ENCODE measurements at places on chromosomes 2 and 18. TPM values are rescaled to one million over a fixed set of nuclear protein-coding genes. Genes with fewer than 3 reads are reported as not detected.
A peak's percentile ranks its signal among the peaks of the same experiment; 100 is the strongest.

DNA sequence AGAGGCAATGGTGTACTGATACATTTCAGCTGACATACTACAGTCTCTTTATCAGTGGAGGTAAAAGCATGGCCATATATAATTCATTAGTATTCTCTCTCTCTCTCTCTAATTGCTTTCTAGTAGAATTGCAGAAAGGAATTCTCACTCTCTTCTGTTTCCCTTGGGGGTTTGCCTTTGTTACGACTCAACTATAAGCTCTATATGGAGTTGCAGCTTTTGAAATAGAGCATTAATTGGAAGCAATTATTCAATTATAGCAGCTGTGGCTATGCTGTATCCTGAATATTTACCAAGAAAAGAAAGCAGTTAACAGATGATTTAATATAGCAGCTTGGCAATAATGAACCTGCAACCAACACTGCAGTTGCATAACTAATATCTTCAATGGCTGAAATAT is 132.7 kb upstream of the STON1 start:
- DNase-seq: no peak

DNA sequence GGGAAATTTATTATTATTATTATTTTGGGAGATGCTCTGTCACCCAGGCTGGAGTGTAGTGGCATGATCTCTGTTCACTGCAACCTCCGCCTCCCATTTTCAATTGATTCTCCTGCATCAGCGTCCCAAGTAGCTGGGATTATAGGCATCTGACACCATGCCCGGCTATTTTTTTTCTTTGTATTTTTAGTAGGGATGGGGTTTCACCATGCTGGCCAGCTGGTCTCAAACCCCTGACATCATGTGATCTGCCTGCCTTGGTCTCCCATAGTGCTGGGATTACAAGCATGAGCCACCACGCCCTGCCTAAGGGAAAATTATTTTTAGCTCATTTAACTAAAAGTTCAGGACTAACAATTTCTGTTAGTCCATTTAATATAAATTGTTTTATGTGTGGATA is 109.2 kb upstream of the SESTD1 start:
- DNase-seq: no peak

DNA sequence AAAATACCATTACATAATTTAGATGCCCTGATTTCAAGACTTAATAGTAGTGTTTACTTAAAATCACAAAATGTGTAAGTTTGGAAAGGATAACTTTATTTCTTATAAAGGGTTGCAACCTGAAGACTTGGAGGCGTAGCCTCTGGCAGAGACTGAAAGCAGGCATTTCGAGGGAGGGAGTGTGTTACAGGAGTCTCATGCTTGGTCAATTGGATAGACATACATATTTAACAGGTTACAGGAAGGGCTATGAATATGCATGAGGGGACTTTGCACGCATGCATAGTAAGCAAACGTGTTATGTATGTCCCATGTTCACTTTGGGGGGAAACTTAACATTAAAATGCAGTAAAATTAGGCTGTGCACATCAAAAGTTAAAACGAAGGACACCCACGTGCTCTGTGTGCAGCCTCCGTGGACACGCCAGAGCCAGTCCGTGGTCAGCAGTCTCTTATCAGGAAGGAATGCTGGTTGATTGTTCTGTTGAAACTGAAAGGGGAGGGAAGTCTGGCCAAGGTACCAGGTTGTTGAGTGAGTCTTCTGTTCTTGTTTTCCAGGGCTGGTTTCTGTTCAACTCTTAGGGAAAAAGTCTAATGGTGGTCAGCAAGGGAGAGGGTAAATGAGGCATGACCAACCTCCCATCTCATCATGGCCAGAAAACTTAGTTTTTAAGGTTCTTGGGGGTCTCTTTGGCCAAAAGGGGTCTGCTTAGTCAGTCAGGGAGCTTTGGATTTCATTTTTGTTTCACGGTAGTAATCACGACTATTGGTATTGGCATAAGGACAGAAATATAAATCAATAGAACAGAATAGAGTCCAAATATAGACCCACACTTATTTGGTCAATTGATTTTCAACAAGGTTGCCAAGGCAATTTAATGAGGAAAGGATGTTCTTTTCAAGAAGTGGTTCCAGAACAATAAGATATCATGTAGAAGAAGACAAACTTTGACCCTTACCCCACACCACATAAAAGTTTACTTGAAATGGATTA is 121.9 kb downstream of the MCFD2 start:
- DNase-seq: peak; percentile 75

DNA sequence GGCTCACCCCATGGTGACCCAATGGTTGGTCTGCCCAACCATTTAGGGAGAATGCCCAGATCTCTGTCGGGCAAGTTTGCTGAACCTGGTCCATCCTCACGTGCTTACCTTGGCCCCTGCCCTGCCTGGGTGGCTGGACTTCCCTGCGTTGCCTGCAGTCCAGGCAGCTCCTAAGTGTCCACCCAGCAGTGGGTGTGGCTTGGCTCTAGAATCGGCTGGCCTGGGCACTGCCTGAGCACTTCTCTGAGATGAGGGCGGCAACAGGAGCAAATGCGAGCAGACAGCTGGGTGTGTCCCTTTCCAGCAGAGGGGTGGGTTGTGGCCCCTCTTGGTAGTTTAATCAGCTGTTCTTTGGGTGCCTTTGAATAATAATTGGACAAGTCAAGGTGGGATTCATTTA is 11.3 kb downstream of the PCARE start:
- DNase-seq: peak; percentile 37

- DNase-seq: no peak
Observed at GRCh38 chr2:23605236-23605635, 220.3 kb downstream of the KLHL29 start.

GRCh38 chr18:44025421-44025820 is 655.3 kb upstream of the SETBP1 start:
- no peak for DNase-seq

DNA sequence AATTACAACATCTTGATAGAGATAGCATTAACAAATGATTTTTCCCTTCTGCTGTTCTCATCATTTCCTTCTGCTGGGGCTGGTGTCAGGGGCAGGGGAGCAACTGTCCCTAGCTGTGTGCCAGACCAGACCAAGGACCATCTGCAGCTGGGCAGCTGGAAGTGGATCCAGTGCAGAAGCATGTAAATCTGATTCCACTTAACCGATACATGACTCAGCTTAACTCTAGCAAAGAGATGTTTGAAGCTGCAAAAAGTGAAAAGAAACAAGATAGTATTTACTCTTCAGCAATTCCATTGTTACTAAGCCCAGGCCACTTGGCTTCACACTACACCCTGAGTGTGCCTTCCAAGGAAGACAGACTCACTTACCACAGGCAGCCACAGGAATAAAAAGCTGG is 151.1 kb downstream of the GALNT1 start:
- DNase-seq: no peak

- no peak for DNase-seq
Observed at GRCh38 chr2:188979187-188980114, 5.3 kb downstream of the COL3A1 start.

DNA sequence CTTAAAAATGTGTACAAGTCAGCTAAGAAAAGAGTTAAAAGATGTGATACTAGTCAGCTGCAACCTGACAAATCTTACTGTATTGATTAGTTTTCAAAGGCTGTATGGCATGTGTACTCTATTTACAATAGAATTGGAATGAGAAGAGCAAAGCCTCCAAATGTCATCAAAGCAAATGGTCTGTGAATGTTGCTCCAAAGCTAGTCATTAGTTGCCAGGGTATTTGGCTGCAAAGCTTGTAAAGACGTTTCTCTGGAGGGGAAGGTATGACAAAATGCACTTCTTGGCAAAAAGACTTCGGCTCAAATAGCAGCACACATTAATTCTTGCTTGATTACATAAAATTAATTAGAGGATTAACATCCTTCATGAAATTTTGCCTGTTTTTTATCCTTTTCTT is 59.3 kb downstream of the ETAA1 start:
- DNase-seq: no peak

- DNase-seq: no peak
Observed at GRCh38 chr2:238495422-238495821, 68.7 kb downstream of the ASB1 start.

DNA sequence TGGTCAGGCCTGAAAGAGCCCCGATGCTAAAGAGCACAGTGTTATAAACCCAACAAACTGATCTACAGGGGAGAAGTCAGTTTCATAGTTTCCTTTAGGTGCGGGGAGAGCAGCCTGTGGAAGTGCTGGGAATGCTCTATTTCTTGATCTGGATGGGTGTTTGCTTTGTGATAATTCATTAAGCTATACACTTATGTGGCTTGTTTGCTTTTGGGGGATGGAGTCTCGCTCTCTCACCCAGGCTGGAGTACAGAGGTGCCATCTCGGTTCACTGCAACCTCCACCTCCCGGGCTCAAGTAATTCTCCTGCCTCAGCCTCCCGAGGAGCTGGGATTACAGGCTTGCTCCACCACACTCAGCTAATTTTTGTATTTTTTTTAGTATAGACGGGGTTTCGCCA is 30.1 kb upstream of the CEP68 start:
- no peak for DNase-seq

DNA sequence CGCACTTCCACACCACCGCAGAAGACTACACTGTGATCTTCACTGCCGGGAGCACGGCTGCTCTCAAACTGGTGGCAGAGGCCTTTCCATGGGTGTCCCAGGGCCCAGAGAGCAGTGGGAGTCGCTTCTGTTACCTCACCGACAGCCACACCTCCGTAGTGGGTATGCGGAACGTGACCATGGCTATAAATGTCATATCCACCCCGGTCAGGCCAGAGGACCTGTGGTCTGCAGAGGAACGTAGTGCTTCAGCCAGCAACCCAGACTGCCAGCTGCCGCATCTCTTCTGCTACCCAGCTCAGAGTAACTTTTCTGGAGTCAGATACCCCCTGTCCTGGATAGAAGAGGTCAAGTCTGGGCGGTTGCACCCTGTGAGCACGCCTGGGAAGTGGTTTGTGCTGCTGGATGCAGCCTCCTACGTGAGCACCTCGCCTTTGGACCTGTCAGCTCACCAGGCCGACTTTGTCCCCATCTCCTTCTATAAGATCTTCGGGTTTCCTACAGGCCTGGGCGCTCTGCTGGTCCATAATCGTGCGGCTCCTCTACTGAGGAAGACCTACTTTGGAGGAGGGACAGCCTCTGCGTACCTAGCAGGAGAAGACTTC is 12.5 kb downstream of the MOCOS start:
- no peak for DNase-seq

DNA sequence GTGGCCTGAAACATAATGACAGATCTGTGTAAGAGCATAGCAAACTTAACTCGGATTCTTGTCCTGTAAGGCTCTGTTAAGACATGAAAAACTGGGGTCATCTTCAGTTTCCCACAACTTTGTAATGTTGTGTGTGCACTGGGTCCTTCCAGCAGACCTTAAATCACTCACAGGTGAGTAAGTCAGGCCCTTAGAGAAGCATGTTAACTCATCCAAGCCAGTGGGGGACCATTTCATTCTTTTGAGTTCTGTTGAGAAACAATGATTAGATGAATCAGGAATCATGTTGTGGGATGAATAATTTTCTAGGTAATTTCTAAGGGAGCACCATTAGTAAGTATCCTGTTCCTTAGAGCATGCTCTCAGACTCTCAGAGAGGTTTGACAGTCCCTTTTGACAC is 167.1 kb downstream of the ESCO1 start:
- DNase-seq: no peak

DNA sequence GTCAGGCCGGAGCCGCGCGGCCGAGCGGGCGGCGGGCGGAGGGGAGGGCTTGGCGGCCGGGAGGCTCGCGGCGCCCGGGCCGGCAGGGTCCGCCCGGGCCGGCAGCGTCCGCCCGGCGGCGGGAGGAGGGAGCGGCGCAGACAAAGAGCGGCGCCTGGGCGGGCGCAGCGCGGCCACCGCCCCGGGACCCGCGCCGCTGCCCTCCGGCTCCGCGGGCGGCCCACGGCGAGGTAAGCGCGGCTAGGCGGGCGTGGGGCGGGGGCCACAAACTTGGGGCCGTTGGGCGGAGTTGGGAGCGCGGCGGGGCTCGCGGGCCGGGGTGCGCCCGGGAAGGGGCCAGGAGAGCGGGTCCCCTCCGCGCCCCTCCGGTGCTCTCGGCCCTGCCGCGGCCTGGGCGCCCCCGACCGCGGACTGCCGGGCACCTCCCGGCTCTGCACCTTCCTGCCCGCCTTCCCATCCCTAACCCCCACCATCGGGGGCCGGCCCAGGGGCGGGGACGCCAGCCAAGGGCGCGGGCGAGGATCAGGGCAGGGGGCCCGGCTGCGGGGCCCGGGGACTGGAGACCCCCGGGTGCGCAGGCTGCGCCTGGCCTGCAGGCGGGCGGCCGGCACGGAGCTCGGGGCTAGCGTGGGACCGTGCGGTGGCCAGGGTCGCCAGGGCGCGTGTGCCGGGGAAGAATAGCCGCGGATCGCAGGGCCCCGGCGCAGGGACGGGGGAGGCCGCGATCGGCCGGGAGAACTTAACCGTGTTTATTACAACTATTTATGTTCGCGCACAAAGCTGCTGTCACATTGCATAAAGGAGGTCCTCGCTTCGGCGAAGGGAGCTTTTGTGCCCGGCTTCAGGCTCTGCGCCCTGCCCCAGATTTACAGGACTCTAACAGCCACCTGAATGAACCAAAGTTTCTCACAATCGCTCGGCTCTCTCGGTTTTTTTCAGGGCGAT is at the start of gene NCK2:
NCK2 (plus strand) TSS at position 4 of the 945 bp plus-strand sequence. CDS start 110,152 bp downstream, outside the sequence.
- DNase-seq: no peak

DNA sequence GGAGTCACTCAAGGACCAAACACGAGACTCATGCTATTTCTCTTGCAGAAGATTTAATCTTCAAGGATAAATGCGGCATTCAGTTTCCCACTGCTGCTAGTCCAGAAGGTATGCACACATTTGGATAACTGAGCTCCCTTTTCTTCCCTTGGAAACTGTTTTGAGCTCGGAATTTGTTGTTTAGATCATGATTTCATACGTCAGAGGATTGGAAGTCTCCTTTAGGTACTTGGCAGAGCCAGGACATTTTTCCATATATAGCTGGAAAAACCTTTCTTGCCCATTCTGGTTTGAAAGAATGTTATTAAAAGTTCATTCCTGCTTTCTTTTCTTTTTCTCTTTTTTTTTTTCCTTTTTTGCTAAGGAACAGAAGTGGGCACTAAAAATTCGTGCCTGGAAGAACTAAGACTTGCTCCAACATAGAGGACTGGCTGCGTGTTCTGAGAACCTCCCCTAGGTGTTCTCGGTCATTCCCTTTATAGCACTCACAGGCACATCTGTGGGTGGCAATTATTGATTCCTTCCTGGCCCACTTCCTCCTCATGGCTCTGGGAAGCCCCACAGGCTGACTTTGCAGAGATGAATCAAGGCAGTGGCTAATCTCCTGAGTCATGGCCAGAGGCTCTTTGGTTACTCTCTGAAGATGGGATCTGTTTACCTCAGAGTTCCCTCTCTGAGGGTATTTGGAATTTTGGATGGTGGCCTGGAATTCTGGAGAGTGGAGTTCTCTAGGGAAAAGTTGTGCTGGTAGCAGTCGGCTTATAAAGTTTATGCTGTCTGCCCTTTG is 104.8 kb downstream of the PLCL1 start:
- no peak for DNase-seq

Gene TYMS
- 5.8 TPM for total RNA-seq

Gene ALLC
- 0.81 TPM for total RNA-seq

Gene ATP6V1C2
- 0.26 TPM for total RNA-seq

Gene ACVR1C
- 0.58 TPM for total RNA-seq

Gene SERPINB11
- not detected for total RNA-seq
